ENCODE measurements at places on chromosomes 1 and 21.
A peak's percentile ranks its signal among the peaks of the same experiment; 100 is the strongest.

DNA sequence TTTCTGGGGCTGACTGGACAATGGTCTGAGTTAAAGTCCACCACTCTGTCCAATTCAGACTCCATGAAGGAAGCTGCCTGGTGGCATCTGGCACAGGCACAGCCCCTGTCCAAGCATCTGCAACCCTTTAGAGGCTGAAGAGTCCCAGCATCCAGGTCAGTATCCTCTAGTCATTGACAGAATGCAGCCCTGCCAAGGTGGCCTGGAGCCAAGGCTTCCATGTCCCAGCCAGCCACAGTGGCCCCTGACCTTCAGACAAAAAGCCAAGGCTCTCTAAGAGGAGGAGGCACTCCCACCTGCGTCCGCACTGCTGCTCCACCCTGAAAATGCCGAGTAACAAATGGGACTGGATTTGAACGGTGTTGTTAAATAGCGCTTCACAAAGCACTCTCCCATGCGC lies 49.4 kb downstream of the KCNN3 start:
- no peak for DNase-seq

- peak; percentile 64 for DNase-seq
These were observed 139.9 kb downstream of the DHRS3 start for GRCh38 chr1:12477936-12478611.

- no peak for DNase-seq
These were observed 83.0 kb downstream of the RYR2 start for GRCh38 chr1:237124856-237125462.

DNA sequence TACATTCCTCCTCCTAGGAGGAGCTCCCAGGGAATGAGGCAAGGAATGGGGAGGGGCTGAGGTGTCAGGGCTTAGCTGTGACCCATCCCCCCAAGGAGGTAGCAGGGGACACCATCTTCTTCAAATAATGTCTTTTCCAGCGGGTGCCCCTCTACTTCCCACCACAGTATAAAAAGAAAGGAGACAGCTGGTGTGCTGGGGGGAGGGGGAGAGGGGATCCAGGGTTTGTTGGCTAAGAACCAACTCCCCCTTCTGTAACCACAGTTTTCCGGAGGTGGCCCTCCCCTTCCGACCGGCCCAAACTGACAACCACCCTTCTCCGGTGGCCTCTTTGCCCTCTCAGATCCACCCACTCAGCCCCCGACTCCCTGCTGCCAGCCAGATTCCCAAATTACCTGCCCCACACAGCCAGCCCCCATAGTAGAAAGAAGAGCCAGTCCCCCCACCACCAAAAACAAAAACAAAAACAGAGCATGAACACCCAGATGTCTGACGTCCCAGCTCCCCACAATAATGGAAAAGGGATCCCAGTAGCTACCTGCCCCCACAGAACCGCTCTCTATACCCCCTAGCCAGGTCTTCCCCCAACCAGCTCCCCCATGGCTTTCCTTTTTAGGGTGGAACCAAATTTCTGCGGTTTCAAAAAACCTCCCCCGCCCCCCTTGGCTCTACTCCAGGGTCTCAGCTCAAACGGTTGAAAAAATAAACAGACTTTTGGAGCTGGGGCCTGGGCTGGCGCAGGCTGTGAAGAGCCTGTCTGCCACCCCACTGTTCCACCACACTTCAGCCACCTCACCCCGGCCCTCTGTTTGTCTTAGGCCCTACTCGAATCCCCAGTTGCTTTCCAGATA lies 2.1 kb downstream of the ARHGEF2 start:
- DNase-seq: peak; percentile 74

DNA sequence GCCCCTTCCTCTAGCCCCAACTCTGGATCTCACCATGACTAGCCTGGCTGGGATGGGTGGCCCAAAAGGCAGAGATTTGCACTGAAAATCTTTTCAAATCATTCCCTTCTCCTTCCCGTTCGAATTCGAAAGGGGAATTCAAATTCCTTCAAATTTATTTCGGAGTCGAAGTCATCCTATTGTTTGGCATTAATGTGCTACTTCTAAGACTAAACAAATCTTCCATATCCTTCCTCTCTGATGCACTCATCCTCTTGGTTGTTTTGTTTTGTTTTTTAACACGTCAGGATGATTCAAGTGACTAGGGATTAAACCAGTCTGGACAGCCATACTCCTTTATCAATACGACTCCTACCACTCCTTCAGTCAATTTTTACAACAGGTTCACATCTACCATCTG lies 95.5 kb upstream of the SGIP1 start:
- no peak for DNase-seq

DNA sequence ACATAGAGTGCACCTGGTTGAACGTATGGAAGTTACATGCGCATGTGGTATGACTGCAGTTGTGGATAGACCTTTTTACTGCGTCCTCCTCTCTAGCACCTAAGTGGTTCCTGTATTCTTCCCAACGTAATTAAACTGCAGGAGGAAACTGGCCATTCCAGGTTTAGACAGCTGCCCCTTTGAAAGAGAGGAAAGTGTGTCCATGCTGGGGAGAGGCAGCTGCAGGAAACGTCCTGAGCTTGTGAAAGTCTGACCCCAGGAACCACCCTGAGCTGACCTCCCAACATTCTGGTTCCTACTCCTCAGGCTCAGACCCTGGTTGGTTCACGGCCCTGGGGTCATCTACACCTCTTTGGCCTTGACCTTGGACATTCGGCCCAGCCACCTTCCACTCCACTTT lies 309.3 kb downstream of the DISC1 start:
- no peak for DNase-seq

DNA sequence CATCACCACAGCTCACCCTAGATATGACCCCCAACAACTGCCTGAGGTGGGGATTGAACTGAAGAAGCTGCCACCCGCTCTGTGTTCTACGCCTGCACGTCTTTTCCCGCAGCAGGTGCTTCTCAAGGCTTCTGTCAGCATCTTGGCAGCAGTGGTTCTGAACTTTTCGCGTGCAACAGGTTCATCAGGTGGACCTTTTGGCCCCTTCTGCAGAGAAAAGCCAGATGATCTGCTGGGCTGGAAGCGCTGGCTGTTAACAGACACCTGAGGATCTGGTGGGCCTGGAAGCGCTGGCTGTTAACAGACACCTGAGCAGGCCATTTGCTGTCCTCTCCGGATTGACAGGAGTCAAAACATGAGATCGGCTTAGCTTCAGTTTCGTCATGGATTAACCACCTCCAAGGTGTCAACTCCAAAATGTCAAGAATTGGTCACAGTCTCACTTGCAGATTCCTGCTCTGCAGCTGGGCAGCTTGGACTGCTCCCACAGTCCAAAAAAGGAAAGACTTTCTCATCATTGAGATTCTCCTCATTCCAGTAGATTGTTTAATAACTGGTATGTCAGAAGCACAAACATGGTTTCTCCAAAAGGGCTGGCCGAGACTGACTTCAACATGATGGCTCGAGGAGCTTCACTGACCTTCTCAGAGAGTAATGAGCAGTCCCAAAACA lies 4.7 kb downstream of the C1orf174 start:
- DNase-seq: no peak

- DNase-seq: peak; percentile 73
These were observed 36.8 kb upstream of the PODN start for GRCh38 chr1:53025034-53025768.

DNA sequence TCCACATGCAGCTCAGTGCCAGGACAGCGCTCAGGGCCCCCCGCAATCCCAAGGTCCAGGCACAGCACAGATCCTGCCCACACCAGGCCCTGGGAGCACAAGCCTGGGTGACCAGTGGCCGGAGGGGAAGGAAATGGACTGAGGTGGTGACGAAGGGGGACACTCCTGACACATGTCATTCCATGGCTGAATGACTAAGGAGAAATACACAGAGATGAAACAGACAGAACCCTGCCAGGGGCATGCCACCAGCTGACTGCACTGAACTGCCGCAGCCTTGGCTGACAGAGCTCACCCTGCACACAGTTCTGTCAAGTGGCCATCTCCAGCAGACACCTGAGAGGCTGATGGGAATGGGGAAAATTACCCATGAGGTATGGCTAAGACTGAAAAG lies 56.1 kb downstream of the HSF2BP start:
- no peak for DNase-seq

DNA sequence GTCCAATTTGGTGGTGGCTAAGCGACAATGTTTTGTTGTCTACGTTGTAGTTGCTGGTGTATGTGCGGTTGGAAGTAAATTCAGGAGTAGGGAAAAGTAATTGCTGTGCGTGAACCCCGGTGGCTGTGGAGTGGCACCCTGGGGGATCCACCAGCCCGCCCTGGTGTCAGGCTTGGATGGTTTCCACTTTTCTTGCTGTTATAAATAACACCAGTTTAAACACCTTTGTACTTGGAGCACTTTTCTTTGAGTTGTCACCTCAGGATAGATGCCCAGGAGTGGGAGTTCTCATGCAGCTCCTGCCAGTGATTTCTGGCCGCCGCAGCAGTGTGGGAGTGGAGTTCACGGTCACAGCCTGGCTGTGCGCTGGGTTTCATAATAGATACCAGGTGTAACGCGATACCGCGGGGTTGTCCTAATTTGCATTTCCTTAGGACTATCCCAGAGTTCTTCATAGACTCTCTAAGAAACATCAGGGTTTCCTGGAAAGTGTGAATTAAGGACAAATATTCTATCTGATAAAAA lies 12.8 kb upstream of the TMEM200B start:
- no peak for DNase-seq

DNA sequence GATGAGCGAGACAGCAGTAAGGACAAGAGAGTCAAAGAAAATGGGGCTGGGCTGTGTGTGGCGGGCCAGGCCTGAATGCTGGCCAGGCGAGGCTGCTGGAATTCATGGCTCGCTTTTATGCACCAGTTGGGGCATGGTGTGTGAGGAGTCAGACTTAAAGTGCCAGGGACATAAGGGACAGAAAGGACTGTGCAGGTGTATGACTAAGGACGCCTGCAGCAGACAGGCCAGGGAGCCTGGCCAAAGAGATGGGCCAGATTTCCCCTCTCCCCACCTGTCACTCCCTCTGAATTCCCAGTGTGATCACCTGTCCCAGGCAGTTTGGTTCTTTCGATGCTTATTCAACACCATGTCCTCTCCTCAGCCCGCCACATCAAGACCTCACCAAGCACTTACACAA lies 16.9 kb upstream of the SMIM12 start:
- DNase-seq: no peak

DNA sequence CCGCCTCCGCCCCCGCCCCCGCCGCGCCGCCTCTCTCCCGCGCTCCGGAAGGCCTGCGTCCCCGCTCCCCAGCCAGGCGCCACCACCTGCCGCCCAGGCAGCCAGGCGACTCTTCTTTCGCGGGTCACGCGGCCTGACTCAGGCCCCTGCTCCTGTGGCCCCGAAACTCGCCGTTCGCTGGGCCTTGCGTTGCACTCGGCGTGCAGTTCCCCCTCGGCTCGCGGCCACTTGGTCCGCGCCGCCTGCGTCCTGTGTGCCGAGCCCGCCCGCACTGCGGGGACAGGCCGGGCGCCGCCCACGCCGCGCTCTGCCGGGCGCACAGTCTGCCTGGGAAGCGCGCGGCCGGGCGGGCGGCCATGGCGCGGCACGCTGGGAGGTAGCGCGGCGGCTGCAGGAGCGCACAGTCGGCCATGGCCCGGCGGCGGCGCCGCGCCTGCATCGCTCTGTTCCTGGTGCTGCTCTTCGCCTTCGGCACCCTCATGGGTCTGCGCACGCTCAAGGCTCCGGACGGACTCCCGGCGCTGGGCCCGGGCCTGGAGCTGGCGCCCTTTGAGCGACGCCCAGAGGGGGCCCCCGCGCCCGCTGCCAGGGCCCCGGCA lies at the start of gene MANEAL:
TSS of gene MANEAL (plus strand) at position 75 of the 599 bp plus-strand sequence. CDS start at position 411, 336 bp downstream.
- DNase-seq: no peak

DNA sequence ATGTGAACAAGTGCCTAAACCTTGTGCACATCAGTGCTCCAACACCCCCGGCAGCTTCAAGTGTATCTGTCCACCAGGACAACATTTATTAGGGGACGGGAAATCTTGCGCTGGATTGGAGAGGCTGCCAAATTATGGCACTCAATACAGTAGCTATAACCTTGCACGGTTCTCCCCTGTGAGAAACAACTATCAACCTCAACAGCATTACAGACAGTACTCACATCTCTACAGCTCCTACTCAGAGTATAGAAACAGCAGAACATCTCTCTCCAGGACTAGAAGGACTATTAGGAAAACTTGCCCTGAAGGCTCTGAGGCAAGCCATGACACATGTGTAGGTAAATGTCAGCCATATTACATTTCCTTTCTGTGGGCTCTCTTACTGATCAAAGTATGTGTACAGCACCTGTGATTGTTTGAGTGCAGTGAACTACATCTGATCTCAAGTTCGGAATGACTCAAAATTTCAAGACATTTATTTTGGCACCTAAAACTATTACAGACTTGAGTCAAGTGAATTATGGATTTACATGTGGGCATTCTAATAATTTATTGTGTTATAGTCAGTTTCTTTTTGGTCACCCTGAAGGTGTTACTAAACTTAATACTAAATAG lies 196.5 kb downstream of the TPR start:
- DNase-seq: no peak

- no peak for DNase-seq
These were observed 186.0 kb downstream of the DUSP10 start for GRCh38 chr1:221555689-221556433.

DNA sequence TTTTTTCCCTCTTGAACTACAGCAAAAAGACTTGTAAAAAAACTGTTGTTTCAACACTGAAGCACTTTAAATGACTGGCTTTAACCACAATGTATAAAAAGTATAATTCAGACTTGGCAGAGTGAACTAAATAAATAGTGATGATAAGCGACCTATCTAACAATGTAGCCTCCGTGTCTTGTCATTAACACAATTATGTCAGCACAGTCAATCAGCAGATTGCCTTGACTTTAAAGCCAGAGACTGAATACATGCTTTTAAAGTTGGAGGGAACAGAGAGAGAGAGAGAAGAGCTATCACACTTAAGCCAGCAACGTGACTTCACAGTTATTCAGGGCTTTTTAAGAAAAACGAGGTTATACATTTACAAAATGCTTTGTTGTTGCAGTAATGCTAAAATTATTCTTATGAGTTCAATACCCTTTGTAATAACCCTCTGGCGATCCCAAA lies 378.1 kb downstream of the LMO4 start:
- no peak for DNase-seq

DNA sequence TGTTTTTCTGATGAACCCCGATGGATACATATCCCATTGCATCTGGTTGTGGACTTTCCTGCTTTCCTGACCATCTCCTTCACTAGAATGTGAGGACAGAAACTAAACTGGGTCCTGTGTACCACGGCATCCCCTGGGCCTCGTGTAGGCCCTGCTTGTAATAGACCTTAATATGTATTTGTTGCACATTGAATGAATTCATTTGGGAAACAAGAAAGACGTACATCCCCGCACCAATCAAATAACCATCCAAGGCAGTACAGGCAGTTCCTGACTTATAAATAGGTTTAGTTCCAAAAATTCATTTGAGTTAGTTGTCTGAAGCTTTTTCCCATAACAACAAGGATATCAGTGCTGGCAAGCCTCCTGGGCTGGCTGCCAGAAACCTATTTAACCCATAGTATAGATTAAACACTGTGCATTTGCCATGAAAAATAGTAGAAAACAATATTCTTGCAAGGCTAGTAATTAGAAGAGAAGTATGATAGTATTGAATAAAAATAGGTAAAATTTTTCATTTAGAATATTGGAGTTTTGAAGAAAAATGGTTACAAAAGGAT lies 81.8 kb upstream of the CD34 start:
- DNase-seq: no peak

DNA sequence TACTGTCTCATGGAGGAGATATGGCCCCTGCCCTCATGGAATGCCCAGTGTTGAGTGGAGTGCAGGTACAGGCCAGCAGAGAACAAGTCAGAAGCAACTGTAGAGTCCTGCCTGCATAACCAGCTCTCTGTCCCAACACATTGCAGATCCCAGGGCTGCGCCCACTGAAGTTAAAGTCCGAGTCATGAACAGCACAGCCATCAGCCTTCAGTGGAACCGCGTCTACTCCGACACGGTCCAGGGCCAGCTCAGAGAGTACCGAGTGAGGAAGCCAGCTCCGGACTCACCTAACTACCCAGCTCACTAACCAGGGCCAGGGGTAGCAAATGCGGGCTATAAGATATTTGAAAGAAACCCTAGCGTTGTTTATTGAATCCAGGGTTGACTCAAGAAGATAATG lies 59.1 kb upstream of the CNTN2 start:
- DNase-seq: no peak

Measured in tibial nerve (tissue), 4 donors.